ENCODE measurements at places on chromosomes 2 and 18. TPM values are rescaled to one million over a fixed set of nuclear protein-coding genes. Genes with fewer than 3 reads are reported as not detected.

Gene ACTR2
- total RNA-seq, result 134 TPM

Gene TUBA3D
- total RNA-seq, result not detected

Gene WNT10A
- not detected for total RNA-seq

Gene NXPH2
- total RNA-seq, result not detected

Gene PROKR1
- total RNA-seq, result not detected

Gene GAREM1
- 1.9 TPM for total RNA-seq

Gene CD8B2
- not detected for total RNA-seq

Gene MROH2A
- not detected for total RNA-seq

Gene SCG2
- 0.38 TPM for total RNA-seq

Gene NCKAP5
- 0.27 TPM for total RNA-seq

Gene PCARE
- total RNA-seq, result under 0.01 TPM

Gene C2orf92
- 1.2 TPM for total RNA-seq

Gene PSTPIP2
- total RNA-seq, result 4.8 TPM

Gene LIMS3
- total RNA-seq, result 28.2 TPM

Gene CCDC142
- 24.2 TPM for total RNA-seq

Gene RBM44
- total RNA-seq, result 0.47 TPM

Gene ABCB11
- 0.18 TPM for total RNA-seq

Gene CD302
- 6.2 TPM for total RNA-seq

Gene TXNDC2
- total RNA-seq, result not detected

Gene OTOS
- not detected for total RNA-seq

Gene FAM161A
- total RNA-seq, result 2.1 TPM

Gene MAPK4
- not detected for total RNA-seq

Gene ACKR3
- total RNA-seq, result 14.4 TPM

Gene ALLC
- not detected for total RNA-seq

Gene SULT1C2
- not detected for total RNA-seq

Gene C18orf54
- 4.7 TPM for total RNA-seq

Gene RTKN
- 9.0 TPM for total RNA-seq

Gene PRKCE
- 42.9 TPM for total RNA-seq

Gene SLC40A1
- 11.5 TPM for total RNA-seq

Gene POMC
- 0.66 TPM for total RNA-seq

Gene DPYSL5
- not detected for total RNA-seq

Gene UGT1A5
- total RNA-seq, result not detected

Gene EHBP1
- total RNA-seq, result 19.6 TPM

Measured in endothelial cell of coronary artery (primary cell).